NCI-H1105 (cell line): ENCODE measurements at places on chromosomes 12 and 14.

GRCh38 chr12:64186789-64187188, 35.3 kb downstream of the KICS2 start:
- no peak for DNase-seq

DNA sequence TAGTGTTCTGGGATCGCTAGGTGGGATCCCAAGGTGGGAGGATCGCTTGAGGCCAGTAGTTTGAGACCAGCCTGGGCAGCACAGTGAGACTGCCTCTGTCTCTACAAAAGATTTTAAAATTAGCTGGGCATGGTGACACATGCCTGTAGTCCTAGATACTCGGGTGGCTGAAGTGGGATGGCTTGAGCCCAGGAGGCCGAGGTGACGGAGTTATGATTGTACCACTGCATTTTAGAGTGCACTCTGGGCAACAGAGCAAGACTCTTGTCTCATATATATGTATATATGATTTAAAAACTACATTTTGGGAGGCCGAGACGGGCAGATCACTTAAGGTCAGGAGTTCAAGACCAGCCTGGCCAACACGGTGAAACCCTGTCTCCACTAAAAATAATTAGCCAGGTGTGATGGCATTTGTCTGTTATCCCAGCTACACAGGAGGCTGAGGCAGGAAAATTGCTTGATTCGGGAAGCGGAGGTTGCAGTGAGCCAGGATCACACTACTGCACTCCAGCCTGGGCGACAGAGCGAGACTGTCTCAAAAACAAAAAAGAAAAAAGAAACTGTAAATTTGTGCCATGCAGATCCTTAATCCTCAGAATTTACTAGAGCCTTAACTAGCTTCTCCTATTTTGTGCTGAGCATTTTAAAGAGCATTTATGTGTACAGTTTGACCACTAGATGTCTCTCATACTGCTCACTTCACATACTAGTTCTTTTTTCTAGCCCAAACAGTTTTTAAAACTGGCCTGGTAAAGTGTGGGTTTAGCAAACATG, 114.8 kb downstream of the MON2 start:
- DNase-seq = no peak

DNA sequence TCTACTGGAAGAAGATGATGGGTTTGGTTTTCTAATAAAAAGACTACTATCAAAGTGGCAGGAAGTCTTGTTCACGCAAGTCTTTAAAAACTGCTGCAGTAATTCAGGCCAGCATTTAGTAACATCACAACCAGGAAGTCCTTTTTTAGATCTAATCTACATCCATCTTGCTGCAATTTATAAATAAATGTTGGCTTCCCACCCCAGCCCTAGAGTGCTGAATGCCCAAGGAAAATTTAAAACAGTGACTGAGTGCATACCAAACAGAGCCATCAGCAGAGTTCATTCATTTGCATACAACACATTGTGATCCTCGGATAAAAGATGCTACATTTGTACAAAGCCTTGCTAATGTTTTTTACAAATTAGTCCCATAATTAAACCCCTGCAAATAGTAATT, 72.1 kb downstream of the PHLDA1 start:
- no peak for DNase-seq

GRCh38 chr14:85295318-85295717, 234.6 kb upstream of the FLRT2 start:
- no peak for DNase-seq

DNA sequence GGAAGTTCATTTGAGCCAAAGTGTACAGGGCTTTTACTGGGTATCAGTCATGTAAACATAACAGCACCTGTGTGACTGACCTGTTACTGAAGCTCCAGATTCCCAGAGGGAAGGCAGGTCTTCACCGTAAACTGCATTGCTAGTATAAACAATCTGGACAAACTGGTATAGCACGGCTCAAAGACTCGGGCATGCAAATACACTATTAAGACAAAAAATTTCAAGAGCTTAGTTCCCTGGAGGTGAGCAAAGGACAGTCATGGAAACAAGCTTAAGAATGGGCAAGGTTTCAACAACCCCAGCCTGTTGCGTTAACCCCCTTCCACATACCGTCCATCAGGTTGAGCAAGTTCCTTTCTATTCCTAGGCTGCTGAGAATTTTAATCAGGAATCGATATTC, 9.4 kb downstream of the PARP11 start:
- DNase-seq = no peak
